ENCODE measurements at places on chromosomes 13 and 19.
A peak's percentile ranks its signal among the peaks of the same experiment; 100 is the strongest.

DNA sequence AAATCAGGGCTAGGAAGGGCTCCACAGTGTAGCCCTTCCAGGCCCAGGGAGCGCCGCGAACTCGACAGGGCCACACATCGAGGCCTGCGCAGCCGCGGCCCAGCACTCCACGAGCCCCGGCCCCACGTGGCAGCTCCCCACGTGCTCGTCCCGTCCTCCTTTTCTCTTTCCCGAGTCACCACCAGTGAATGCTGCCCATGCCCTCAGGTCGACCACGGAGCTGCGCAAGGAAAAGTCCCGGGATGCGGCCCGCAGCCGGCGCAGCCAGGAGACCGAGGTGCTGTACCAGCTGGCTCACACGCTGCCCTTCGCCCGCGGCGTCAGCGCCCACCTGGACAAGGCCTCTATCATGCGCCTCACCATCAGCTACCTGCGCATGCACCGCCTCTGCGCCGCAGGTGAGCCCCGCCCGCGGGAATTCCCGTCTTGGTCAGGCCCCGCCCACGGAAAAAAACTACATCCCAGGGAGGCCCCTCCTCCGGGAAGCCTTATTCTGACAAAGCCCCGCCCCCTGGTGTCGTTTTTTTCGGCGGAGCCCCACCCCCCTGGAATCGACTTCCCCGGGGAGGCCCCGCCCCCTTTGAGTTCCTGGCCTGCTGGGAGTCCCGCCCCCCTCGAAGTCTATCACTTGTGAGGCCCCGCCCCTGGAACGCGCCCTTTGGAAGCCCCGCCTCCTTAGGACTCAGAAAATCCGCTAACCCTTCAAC is 7.0 kb downstream of the HIF3A start:
- DNase-seq = peak; percentile 31

GRCh38 chr13:29975283-29975682 is 124.9 kb upstream of the UBL3 start:
- no peak for DNase-seq

- no peak for DNase-seq
These were observed 46.1 kb upstream of the GPC6 start for GRCh38 chr13:93180356-93180969.

DNA sequence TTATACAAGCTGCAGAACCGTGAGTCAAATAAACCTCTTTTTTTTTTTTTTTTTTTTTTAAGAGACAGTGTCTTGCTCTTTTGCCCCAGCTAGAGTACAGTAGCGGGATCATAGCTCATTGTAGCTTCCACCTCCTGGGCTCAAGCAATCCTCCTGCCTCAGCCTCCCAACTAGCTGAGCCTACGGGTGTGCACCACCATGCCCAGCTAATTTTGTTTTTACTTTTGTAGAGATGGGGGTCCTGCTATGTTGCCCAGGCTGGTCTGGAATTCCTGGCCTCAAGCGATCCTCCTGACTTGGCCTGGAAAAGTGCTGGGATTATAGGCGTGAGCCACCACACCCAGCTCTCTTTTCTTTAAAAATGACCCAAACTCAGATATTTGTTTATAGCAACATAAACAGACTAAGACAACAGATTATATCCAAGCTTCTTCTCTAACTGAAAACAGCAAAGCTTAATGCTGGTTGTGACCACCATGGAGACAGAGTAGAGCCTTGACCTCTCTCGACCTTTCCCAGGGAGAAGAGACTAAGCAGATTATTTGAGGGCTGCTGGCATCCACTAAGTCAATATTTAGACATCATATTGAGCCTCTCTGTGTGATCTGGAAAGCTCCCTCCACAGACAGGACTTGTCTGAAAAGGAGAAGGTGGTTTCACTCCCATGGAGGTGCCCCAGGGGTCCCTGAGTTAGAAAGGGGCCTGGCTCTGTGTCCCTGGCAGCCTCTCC is 150.0 kb downstream of the KCTD15 start:
- DNase-seq = no peak

- DNase-seq = peak; percentile 36
These were observed 17.5 kb downstream of the SYDE1 start for GRCh38 chr19:15124572-15125231.

DNA sequence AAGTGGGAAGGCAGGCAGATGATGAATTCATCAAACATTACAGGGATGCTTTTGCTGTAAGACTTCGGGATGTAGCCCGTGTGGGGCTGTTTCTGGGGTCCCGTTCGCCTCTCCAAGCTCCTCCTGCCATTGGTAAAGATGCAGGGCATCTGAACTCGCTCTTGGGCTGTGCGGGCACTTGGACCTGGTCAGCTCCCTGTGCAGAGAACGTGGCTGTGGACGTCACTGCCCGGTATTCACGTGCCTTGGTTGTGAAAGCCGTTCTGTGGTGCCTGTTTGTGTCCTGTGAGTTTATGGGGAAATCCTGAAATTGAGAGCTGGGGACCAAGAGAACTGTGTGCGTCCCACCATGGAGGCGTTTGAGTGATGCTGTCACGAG is 5.4 kb downstream of the TFDP1 start:
- DNase-seq = no peak

- no peak for DNase-seq
These were observed 13.8 kb downstream of the NAXD start for GRCh38 chr13:110628952-110629701.

DNA sequence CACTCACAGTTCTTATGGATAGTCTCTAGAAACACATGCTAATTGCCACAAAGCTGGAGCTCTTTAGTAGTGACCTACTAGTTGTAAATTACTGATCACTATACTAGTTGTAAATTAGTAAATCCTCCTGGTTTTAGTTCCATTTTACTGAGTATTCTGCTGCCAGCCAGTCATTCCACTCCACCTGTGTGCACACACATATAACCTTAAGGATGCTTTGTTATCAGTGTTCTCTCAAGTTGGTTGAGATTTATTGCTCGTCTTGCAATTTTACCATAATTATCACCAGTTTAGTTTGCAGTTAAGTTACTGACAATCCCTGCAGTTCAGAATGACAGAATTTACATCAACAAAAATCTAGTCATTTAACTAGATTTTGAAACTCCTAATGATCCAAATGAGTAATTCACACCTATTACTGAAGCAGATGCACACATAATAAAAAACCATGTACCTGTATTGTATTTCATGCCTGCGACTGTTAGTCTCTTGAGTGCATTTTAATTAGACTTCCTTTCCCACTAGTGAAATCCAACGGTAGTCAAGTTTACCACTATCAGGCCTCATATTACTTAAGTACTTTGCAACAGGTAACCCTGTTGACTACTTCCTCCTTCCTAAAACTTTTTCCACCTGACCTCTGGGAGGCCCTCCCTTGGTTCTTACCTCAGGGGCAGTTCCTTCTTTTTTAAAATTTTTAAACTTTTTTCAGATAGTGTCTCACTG is 7.6 kb downstream of the TPT1 start:
- no peak for DNase-seq

- no peak for DNase-seq
These were observed 178.8 kb downstream of the VWA8 start for GRCh38 chr13:41782086-41782485.

DNA sequence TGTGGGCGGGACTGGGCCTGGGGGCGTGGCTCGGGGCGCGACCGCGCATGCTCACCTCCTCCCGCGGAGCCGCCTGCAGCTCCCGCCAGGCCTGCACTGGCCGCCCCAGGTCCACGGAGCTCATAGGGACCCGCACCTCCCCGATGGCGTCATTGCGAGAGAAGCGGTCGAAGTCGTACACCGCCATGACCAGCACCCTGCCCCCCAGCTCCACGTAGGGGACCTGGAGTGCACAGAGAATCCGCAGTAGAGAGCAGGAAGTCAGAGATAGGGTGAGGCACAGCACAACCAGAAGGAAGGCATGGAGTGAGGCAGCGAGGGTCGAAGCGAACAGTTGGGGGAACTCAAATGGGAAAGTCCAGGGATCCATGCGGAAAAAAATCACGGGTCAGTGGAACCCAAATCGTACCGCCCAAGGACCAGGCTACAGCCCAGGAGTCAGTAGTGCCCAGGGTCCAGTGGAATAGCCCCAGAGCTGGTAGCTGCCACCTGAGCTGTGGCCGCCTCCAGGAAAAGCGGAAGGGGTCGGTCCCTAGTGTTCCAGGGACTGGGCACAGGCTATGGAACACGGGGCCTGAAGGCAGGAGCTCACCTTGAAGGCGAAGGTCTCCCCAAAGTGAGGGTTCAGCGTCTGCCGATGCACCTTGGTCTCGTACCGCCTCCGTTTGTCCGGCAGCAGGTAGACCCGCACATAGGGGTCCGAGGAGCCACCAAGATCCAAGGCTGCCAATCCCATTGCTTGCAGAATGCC is 4.8 kb downstream of the SYT5 start:
- DNase-seq = no peak

DNA sequence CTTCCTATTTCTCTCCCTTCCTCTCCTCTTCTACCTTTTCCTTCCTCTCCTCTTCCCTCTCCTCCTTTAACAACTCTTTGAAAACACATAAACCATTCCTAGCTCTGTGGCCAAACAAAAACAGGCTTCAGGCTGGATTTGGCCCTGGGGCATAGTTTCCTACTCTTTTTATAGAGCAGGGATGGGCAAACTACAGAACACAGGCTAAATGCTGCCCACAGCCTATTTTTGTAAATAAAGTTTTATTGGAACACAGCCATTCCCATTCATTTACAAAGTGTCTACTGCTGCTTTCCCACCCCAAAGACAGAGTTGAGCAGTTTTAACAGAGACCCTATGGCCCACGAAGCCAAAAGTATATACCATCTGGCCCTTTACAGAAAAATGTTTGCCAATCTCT is 35.4 kb downstream of the LHFPL6 start:
- DNase-seq = no peak

DNA sequence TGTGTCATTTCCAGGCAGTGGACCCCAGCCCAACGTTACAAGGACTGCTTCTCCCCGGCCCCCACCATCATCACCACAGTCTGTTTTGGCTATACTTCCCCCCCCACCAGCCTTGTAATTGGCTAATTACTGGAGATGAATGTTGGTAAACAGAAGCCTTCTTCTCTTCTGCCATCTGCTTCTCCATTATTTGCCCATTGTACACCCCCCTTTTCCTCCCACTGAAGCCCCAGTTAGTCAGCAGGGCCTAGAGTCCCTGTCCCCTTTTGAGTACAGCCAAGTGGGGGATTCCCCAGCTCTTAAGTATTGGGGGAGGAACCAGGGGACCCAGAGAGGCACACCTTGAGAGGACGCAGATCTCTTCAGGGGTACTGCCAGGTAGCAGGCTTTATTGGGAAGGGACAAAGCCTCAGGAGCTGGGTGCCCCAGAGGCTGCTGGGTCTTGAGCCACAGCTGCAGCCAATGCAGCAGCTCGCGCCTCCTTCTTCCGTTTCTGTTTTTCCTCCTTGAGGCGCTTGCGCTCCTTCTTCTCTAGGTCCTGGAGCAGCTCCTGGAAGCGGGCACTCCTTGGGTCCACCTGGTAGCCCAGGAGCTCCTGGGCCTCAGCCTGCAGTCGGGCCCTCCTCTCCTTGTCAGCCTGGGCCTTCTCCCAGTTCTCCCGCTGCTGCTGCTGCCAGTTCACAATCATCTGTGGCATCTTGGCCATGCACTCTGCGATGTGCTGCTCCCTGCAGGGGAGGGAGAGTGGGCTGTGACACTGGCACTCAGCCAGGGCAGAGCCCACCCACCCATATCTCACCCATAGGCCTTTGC is 3.0 kb downstream of the GADD45GIP1 start:
- DNase-seq = no peak

DNA sequence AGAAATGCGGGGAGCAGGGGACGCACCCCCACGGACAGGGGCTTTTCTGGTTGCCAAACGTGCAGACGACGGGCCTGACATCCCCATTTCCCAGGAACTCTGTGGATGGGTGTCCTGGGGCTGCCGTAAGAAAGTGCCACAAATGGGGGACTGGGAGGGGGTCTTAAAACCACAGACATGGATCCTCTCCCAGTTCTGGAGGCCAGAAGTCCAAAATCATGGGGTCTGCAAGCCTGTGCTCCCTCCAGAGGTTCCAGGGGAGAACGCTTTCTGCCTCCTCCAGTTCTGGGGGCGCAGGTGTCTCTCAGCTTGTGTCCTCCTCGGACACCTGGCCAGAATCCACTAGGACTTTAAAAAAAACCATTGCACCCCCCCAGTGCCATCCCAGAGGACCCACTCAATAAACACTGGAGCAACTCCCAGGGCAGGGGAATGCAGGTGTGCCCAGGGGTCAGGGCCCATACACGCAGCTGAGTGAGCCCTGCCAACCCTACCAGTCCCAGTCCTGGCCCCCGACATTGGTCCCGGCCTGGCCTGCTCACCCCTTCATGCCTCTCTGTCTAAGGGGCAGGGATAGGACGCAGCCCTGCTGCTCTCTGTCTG is 103.9 kb downstream of the GADD45B start:
- no peak for DNase-seq

DNA sequence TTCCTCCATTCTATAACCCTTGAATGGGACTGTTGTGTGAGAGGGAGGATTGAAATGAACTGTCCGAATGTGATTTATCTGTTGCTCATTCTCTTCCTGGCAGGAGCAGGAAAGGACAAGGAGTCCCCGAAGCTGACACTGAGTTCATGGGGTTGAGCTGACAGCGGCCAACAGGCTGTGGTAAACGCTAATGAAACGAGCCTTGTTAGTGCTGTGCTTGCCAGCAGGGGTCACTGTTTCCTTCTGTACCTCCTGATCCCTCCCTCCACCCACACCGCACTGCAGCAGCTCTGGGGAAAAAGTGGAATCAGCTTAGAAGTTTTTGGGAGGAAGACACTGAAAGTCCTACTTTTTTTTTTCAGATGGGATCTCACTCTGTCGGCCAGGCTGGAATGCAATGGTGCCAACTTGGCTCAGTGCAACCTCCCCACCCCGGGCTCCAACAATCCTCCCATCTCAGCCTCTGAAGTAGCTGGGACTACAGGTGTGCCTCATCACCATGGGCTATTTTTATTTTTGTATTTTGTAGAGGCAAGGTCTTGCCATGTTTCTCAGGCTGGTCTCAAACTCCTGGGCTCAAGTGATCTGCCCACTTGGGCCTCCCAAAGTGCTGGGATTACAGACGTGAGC is 6.7 kb upstream of the ZNF761 start:
- peak; percentile 74 for DNase-seq

GRCh38 chr13:20993661-20994440 is 67.5 kb downstream of the LATS2 start:
- DNase-seq = no peak

- DNase-seq = no peak
These were observed 6.1 kb upstream of the ZNF543 start for GRCh38 chr19:57314146-57314545.

GRCh38 chr13:30872685-30873461 is 33.2 kb upstream of the MEDAG start:
- DNase-seq = no peak

GRCh38 chr19:49217382-49217781 is 59.8 kb downstream of the TRPM4 start:
- no peak for DNase-seq

GRCh38 chr19:56252699-56253422 is 19.7 kb upstream of the EDDM13 start:
- DNase-seq = peak; percentile 4

DNA sequence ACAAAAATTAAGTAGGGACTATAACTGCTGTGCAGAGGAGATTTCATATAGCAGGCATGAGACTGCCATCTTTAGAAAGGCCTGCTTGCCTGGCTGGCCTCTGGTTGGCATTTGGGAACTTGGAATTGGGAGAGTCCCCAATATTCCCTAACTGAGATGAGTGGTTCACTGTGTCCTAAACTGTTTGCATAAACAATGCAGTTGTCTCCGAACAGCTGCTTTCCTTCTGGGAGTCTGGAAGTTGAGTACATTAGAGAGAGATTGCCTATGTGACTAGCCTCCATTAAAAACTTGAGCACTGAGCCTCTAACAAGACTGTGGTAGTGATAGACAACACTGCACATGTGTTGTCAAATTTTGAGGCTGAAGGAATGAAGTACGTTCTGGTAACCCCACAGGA is 47.4 kb downstream of the STOML3 start:
- DNase-seq = no peak

GRCh38 chr13:40438022-40438680 is 228.3 kb downstream of the FOXO1 start:
- DNase-seq = no peak
